Activated CD4-positive, CD25-positive, alpha-beta regulatory T cell treated with anti-CD3 and anti-CD28 coated beads, Interleukin-2, amount 50 U/mL, for 16 hours (primary cell): ENCODE measurements at places on chromosomes 1 and 21.

- DNase-seq, result no peak
These were observed 383.6 kb downstream of the TTLL7 start for GRCh38 chr1:83615370-83615769.

GRCh38 chr1:70586046-70586445 lies 175.0 kb downstream of the CTH start:
- no peak for DNase-seq

- DNase-seq, result no peak
These were observed 11.9 kb downstream of the FASLG start for GRCh38 chr1:172670791-172671190.

- no peak for DNase-seq
These were observed 47.2 kb downstream of the CAPN9 start for GRCh38 chr1:230794431-230794830.

DNA sequence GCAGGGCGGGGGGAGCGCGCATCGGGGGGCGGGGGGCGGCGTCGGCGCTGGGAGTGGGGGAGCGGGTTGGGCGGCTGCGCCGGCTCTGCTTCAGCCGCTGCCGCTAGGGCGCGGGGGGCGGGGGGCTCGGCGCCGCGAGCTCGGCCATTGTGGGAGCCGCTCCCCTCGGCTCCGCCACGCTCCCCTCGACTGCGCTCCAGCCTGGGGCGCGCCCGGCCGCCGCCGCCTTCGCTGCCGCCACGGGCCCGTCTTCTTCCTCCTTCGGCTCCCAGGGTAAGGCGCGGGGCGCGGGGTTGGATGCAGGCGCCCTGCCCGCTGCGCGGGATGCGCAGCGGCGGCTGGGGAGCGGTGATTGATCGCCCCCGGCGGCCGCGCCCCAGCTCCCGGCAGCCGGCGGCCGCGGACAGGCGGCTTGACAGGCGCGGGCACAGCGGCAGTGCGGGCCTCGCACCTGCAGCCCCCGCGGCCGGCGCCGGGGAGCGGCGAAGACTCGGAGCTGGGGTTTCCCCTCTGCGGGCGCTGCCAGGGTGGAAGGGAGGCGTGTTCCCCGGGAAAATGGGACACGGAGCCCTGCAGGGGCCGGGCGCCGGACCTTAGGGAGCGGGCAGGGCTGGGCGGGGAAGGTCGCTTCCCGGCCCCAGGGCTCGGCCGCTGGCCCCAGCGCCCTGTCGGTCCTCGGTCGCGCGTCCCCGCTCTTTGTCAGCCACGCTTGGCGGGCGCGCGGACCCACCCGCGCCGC lies 55.3 kb downstream of the NDUFS5 start:
- DNase-seq, result no peak

DNA sequence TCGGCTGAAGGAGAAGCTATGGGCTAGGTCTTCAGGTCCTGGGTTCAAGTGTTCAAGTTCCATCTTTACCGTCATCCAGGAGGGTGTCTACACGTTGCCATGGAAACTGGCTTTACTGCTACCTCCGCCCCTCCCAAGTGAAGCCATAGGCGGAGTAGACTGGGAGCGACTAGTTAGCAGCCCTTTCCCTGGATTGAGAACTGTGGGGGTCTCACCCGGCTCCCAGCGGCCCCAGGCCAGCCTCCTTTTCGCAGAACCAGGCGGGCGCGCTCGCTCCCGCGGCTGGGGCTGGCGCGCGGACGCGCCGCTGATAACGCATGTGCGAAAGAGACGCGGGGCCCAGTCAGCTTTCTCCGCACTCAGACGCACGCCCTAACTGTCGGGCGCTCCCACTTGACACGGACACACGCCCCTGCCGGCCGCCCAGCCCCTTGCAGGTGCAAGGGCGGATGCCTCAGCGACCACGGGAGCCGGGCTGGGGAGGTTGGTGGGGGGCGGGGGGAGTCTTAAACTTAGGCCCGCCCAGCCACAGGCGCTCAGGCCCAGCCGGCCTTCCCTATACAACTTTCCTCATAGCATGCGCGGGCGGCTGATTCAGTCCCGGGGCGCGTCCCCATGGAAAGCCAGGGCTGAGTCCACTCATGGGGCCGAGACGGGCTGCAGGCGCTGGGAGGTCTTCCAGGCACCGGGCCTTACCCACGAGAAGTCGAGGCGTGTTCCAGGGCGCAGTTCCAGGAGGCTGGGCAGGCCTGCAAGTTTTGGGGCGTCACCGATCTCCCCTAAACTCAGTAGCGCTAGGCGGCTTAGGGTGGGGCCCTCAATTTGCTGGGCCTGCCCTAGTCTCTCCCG lies 7.4 kb downstream of the EFNA4 start:
- DNase-seq, result peak; percentile 40

- no peak for DNase-seq
These were observed 69.3 kb downstream of the POU2F1 start for GRCh38 chr1:167289966-167290365.

DNA sequence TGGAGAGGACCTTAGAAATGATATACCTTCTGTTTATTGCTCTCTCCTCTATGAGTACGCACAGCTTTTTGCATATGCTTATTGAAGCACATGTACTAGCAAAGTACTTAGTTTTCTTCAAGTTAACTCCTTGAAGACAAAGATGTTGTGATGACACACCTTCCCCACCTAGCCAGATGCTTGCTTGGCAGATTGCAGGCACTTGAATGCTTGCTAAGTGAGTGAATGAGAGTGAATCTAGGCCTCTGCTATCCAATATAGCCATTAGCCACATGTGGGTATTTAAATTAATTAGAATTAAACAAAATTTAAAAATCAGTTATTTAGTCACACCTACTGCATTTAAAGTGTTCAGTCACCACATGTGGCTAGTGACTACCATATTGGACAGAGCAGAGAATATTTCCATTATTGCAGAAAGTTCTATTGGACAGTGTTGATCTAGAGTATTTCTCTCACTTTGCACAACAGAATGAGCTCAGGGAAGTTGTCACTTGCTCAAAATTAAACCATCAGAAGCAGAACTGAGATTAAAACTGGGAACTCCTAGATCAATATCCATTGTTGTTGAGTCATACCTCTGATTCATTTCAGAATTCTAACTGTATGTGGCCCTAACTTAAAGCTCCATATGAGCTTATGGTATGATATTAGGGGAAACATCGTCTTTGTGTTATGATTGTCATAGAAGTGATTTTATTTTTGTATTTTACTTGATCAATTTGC lies 8.6 kb upstream of the EEIG2 start:
- no peak for DNase-seq

DNA sequence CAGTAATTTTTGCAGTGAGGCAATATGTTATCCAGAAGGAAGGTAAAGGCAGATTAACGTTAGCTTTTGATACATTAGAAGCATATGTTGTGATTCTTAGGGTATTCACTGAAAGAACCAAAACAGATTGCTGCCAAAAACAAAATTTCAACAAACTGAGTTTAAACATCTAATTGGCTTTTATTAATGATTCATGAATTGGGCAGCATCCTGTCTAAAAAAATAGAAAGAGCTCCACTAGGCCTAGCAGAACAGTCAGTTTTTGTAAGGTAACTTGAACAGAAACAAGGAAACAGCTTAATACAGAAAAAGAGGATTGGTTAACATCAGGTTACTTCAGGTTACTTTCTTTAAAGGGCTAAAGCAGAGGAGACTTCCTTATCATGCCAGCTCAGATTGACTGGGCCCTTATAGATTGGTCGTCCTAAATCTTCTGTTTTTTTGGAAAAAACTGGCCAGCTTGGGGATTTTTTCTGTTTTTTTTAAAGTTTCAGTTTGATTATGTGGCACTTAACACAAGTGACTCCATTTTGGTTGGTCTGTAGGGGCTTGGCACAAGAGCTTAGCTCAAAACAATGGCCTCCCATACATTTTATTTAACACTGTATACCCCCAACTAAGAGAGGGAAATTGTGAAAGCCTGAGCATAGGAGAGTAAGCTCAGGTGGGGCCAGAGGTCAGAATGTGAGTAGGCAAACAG lies 36.8 kb upstream of the GALNT2 start:
- DNase-seq, result no peak

DNA sequence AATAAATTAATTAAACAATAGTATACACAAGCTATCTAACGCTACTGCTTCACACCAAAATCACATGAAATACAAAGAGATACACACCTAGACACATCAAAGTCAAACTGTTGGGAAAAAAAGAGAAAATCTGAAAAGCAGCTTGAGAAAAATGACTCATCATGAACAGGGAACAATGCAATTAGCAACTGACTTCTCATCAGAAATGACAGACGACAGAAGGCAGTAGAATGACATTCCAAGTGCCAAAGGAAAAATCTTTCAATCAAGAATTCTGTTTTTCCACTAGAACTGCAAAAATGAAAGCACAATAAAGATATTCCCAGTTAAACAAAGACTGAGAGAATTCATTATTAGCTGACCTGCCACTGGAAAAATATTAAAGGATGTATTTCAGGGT lies 57.2 kb downstream of the CAPN9 start:
- DNase-seq, result no peak

- DNase-seq, result no peak
These were observed 50.7 kb downstream of the PGM1 start for GRCh38 chr1:63643926-63644325.

- DNase-seq, result no peak
These were observed 162.0 kb downstream of the RUNX1 start for GRCh38 chr21:34887105-34887442.

- DNase-seq, result no peak
These were observed 10.7 kb downstream of the AK5 start for GRCh38 chr1:77292551-77292950.

GRCh38 chr1:115138973-115139372 lies 49.7 kb upstream of the TSPAN2 start:
- peak; percentile 24 for DNase-seq

DNA sequence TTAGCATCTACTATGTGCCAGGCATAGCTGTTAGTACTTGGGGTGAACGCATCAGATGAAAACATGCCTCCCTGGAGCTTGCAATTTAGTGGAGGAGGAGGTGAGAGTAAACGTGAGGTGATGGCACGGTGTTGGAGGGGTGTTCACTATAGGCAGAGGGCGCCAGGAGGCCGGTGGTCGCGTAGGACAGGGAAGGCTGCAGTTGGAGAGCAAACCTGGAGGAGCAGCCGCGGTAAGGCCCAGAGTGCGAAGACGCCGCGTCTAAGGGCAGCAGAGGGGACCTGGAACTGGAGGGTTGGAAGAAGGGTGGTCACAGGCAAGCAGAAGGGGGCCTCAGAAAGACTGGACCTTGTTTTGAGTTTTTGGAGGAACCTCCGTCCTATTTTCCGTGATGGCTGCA lies 30.2 kb upstream of the TRIM17 start:
- DNase-seq, result no peak

GRCh38 chr1:204660509-204660908 lies 25.0 kb downstream of the LRRN2 start:
- DNase-seq, result no peak

DNA sequence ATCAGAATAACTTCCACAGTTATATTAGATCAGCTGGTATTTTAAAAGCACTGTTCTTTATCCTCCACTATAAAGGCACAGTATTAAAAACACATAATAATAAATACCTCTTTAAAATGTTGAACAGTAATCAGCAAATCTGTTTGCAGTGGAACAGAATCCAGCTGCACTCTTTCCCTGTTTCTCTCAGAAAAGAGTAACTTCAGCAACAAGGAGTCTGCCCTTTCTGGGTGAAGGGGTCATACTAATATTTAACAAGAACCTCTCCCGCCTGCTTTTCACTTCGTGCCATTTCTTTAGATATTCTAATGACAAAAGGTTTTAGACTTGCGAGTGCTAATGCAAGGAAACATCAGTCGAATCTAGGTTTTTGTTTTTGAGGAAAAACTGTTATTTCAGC lies 194.2 kb upstream of the FMN2 start:
- DNase-seq, result no peak

- no peak for DNase-seq
These were observed 138.0 kb upstream of the TNR start for GRCh38 chr1:175881246-175881976.
